ENCODE measurements at places on chromosomes 4 and X.
A peak's percentile ranks its signal among the peaks of the same experiment; 100 is the strongest.

GRCh38 chrX:104280609-104281008, 25.9 kb upstream of the ESX1 start:
- no peak for DNase-seq

DNA sequence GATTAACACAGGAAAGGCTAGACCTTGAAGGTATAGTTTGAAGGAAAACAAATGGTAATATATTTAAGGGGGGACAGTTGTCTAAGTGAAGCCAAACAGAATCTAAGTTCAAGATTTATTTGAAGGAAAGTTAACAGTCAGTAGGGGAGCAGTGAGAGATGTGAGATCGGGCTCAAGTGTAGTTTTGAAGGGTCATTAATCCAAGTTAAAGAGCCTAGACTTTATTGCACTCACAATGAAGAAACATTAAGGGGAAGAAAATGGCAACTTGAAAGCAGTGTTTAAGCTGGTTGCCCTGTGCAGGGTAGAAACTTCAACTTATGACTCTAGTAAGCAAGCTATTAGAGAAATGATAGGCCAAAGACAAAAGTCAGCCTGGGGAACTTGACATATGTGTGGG, 1952.2 kb downstream of the PCDH7 start:
- no peak for DNase-seq

- no peak for DNase-seq
These were observed 6.1 kb downstream of the LAGE3 start for GRCh38 chrX:154472685-154473632.

- DNase-seq: no peak
These were observed 113.9 kb downstream of the RTL3 start for GRCh38 chrX:78545233-78545632.

- no peak for DNase-seq
These were observed 333 bp downstream of the BOD1L1 start for GRCh38 chr4:13627178-13627605.

DNA sequence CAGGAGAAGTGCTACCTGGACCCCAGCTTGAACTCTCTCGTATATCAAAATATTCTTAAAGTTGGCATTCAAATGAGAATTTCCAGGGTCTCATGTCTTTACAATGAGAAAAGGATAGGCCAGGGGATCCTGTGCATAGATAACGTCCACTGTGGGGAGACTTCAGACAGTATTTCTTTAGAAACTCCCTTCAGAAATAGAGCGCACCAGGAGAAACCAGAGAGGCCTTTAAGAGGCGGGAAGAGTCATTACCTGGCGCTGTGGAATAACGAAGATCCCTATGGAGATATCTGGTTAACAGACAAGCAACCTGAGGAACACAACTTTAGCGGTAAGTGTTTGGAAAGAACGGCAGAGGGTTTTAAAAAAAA, 600 bp downstream of the RADX start:
- no peak for DNase-seq

- DNase-seq: peak; percentile 58
These were observed 10.5 kb downstream of the PTTG2 start for GRCh38 chr4:37970702-37971101.

GRCh38 chrX:130114141-130114588, 3.9 kb upstream of the ELF4 start:
- DNase-seq: no peak

DNA sequence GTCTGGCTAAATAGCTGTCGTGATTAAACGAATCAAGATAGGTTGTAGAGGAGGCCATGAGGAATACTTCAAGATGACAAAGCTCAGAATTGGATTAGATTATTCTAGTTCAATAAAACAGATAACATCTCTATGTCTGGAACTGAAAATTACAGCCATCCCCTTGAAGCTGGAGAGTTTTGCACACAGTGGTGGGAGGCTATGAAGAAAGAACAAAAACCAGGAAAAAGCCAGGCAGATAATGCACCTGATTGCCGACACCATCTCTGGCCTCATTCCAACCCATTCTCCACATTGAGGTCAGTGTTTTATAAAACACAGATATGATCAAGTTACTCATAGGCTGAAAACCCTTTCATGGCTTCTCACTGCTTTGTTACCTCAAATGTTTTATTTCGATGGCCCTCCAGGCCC, 188.3 kb downstream of the RASL11B start:
- DNase-seq: no peak

GRCh38 chrX:136162827-136163570, 15.7 kb downstream of the FHL1 start:
- no peak for DNase-seq

Data from tibial nerve (tissue), 4 donors.